ENCODE measurements at places on chromosomes 3 and 15.

GRCh38 chr3:42525736-42526345, 23.4 kb downstream of the VIPR1 start:
- no peak for DNase-seq

DNA sequence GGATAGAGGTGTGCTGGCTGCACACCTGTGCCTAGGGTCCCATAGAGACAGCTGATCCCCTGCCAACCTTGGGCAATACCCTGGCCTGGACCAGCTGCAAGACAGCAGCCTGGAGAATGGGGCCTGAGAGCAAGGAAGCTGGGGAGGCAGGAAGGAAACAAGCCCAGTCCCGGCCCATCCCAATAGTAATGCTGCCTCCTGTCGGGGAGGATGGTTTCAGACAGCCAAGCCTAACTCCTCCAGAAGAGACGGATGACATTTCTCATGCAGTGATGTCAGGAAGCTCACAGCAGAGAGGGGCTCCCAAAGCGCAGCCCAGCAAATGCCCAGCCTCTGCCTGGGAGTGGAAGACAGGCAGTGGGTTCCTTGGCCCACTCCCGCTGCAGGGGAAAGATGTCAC, 408.8 kb downstream of the OCA2 start:
- DNase-seq, result no peak

DNA sequence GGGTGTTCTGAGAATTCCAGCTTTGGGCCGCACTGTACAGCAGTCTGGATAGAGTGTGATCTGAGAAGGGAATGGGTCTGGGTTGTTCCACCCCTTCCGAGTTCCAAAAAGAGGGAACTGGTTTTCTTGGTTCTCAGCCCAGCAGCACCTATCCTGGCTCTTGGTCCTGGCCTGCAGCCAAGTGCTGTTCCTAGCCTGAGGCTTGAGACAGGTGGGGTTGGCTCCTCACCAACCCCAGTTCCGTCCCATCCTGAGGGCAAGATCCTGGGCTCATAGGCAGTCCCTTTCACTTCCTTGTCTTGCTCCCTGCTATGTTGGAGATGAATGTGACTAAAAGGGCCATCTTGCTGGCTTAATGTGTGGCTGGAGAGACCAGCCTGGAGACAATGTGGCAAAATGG, 15.2 kb downstream of the IVD start:
- no peak for DNase-seq

DNA sequence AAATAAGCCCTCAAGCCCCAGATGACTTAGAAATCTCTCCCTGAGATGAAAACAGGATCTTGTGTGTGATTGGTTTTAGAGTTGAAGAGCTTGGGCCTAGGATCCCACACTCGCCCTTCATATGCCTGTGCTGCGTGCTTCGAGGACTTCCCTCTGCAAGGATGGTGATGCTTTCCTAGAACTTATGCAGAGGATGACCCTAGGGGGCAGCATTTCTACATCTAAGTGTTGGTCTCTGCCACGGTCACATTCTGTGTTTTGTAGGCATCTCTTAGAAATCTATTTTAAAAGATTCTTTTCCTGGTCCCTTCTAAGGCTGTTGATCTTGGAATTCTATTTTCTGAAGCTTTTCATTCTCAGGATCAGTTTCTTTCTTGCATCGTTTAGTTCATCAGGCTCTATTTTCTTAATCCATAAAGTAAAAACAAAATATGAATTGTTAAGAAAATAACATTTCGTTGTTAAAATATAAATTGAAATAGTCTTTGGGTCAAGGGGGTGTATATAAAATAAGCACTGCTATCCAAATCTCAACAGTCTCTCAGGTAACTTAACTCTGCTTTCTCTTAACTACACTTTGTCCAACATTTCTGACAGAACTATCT, 45.7 kb downstream of the WDR76 start:
- DNase-seq, result peak; percentile 76

DNA sequence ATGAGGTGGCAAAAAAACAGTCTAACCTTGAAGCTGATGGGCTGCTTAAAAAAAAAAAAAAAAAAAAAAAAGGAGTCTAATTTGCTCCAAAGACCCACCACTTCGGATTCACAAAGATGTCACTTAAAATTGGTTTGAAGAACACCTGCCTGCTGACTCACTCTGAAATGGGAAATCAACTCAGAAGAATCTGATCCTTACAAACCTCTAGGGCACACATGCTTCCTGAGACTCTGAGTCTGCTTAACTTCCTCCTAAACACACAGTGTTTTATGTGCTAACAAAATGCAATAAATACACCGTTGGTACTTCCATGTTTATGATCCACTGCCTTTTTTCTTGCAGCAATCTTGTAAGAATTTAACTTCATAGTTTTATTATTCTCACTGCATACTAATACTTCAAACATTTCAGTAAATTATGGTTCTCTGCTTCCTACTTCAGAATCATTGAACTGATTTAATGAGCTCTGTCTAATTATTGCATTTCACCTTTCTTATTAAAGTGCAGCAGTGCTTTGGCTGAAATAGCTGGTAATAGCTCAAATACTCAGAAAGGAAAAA, 73.0 kb upstream of the FRMD4B start:
- DNase-seq, result no peak

- DNase-seq, result no peak
Measured at GRCh38 chr15:95957861-95958260, 372.6 kb upstream of the NR2F2 start.

- DNase-seq, result no peak
Measured at GRCh38 chr15:49815526-49815925, 194.7 kb downstream of the DTWD1 start.

DNA sequence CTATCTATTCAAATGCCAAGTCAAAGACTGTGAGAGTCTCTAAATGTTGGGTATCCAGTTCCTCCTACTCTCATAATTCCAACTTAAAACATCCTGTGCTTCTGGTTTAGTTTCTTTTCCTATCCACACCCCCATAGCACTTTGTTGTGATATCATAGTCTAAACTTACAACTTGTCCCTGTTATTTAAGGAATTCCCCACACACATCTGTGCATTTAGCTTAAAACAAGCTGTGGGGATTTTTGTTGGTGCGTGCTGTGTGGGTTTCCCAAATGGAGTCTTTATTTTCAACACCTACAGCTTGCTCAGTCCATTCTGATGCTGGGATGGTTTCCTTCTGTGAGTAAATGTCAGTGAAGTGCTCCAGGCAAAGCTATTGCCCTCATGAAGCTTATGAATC, 167.3 kb downstream of the GMNC start:
- no peak for DNase-seq

- no peak for DNase-seq
Measured at GRCh38 chr3:48268936-48269561, 28.1 kb downstream of the ZNF589 start.

GRCh38 chr15:41980654-41981323, 8.4 kb upstream of the EHD4 start:
- no peak for DNase-seq

- DNase-seq, result no peak
Measured at GRCh38 chr3:70729845-70730244, 417.4 kb upstream of the MDFIC2 start.

- no peak for DNase-seq
Measured at GRCh38 chr3:24704496-24704895, 209.8 kb upstream of the THRB start.

- DNase-seq, result peak; percentile 41
Measured at GRCh38 chr3:177300039-177300833, 103.0 kb upstream of the TBL1XR1 start.

GRCh38 chr3:76044601-76045600, 259.6 kb upstream of the ZNF717 start:
- DNase-seq, result peak; percentile 28

- DNase-seq, result no peak
Measured at GRCh38 chr3:44001072-44001471, 240.6 kb upstream of the TOPAZ1 start.

GRCh38 chr3:122794483-122794778, 438 bp upstream of the SLC49A4 start:
- DNase-seq, result no peak

DNA sequence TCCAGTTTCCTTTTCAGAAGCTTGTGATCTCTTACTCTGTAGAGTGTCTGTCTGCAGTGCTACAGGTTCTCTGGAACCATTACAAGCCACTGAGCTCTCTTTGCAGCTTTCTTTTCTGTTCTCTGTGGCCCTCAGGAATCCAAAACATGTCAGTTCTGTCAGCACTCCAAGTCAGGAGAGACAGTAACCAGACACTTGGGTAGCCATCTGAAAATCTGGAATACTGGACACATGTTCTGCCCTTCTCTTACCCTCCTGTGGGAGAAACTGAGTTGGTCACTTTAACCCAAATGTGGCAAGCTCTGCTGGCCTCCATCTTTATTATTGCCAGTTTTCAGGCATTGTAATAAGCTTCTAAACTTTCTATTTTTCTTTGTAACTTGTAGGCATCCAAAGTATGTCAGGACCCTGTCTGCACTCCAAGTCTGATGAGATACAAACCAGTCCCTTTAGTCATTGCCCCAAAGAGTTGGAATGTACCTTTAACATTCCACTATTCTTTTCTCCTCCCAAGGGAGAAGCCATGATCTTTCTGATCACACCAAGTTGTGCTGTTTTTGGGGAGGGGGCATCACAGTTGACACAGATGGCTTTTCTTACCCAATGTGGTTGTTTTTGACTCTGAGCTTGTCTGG, 183.7 kb downstream of the DPH6 start:
- DNase-seq, result no peak

GRCh38 chr15:29822100-29822683, at the start of gene TJP1:
TJP1 (minus strand) TSS chr15:29822468; CDS start chr15:29822028, 440 bp downstream.
- DNase-seq, result no peak

DNA sequence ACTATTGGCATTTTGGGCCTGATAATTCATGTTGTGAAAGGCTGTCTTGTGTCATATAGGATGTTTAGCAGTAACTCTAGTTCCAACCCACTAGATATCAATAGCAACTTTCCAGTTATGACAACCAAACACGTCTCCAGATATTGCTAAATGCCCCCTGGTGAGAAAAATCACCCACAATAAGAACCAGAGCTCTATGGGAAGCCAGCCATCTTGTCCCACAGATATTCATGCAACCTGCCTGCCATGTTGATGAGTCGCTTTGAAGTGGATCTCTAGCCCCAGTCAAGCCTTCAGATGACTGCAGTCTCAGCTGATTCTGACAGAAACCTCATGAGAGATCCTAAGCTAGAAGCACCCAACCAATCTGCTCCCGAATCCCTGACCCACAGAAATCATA, 5.6 kb upstream of the TNIK start:
- no peak for DNase-seq

GRCh38 chr3:184230081-184230602, 757 bp downstream of the VWA5B2 start:
- DNase-seq, result no peak

GRCh38 chr15:40499931-40500330, 29.1 kb downstream of the CHST14 start:
- DNase-seq, result no peak

- DNase-seq, result no peak
Measured at GRCh38 chr3:18119866-18120265, 305.3 kb downstream of the SATB1 start.

DNA sequence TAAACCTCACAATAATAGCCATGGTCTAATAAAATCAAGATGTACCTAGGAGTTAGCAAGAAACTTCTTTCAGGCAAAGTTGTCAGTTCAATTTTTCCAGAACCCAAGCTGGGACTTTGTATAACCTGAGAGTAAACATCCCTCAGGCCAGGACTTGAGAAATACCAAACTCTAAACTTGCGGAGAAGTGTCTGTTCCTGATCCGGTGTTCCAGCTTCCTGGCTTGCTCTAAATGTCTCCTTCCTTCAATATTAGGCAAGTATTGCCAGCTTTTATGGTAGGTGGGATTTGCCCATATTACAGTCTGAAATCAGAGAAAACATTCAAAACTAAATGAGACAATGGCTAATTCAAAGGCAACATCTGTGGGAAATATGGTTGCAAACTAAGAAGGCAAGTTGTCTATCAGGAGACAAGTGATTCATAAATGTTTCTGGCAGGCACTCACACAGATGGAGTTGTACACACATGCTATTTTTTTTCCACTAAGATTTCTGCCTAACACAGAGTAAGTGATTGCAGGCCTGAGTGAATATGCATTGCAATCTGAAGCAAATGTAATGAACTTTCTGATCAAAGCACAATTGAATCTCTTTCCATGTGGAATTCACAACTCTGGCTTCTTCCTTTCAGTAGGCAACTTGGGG, 88.3 kb upstream of the COL8A1 start:
- no peak for DNase-seq

DNA sequence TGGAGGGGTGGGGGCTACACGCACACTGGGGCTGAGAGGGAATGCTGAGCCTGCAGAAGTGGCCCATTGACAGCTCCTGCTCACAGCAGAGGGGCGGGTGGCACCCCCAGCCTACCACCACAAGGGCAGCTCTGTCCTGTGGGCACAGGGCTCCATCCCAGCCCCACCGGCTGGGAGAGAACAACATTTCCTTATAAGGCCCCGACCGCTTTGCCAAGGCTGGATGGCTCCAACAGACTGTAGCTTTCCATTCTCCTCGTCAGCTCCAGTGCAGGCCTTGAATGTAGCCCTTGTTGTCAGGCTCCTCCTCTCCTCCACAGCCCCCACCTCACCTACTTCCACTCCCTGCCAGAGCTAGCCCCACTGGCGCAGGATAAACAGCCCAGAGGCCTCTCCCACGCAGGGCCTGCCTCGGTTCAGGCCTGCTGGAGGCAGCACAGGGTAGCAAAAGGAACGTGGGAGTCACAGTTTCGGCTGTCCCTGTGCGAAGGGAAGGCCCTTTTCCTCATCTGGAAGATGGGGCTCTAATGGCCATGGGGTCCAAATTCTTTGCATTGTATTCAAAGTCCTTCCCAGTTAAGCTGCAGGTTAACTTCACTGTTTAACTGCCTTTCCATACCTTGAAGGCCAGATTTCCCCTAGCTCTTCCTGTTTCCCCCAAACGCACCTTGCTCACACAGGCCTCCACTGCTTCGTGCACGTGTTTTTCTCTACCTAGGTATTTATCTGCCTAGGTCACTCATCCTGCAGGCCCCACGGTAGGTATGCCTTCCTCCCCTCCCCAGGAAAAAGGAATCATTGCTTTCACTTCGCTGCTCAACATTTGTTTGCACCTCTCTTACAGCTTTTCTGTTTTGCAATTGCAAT, 101.6 kb upstream of the LPP start:
- no peak for DNase-seq

- DNase-seq, result no peak
Measured at GRCh38 chr3:20022954-20023622, 11.0 kb upstream of the PP2D1 start.

GRCh38 chr3:133487920-133488540, 85.5 kb upstream of the CDV3 start:
- DNase-seq, result peak; percentile 44

- no peak for DNase-seq
Measured at GRCh38 chr3:130686833-130687232, 59.8 kb downstream of the PIK3R4 start.

- no peak for DNase-seq
Measured at GRCh38 chr3:164387236-164387635, 691.1 kb downstream of the SI start.

- no peak for DNase-seq
Measured at GRCh38 chr15:95319242-95319641, 1011.3 kb upstream of the NR2F2 start.
